ENCODE measurements at places on chromosomes 2 and 18. TPM values are rescaled to one million over a fixed set of nuclear protein-coding genes. Genes with fewer than 3 reads are reported as not detected.

DNA sequence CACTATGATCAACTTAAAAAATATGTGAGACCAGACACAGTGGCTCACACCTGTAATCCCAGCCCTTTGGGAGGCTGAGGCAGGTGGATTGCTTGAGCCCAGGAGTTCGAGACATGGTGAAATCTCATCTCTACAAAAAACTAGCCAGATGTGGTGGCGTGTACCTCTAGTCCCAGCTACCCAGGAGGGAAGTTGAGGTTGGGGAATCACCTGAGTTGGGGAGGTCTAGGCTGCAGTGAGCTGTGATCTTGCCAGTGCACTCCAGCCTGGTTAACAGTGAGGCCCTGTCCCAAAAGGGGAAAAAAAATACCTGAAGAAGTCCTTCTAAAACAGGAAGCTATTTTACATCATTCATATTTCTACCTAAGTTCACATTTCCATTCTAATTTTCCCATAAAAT is 144.0 kb downstream of the EML6 start:
- DNase-seq: no peak

The STPG4 gene
- total RNA-seq: not detected

DNA sequence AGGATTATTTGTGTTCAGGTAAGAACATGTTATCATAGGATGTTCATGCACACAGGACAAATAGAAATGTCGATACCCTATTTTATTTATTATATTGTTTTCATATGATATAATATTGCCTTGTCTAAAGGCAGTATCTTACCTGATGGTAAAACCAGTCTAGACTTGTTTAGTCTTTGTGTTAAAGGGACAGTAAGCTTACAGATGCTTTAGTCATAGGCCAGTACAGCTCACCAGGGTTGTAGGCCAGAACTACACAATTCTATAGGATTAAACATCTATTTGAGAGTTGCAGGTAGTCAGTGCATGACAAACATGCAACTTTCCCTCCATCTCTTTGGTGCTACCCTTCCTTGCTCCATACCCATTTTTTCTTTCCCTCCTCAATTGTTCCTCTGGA is 158.5 kb downstream of the GALNT3 start:
- no peak for DNase-seq

- DNase-seq: no peak
Measured at GRCh38 chr18:74870950-74871349, 273.3 kb downstream of the ZNF407 start.

The INPP4A gene
- total RNA-seq: 19.5 TPM

DNA sequence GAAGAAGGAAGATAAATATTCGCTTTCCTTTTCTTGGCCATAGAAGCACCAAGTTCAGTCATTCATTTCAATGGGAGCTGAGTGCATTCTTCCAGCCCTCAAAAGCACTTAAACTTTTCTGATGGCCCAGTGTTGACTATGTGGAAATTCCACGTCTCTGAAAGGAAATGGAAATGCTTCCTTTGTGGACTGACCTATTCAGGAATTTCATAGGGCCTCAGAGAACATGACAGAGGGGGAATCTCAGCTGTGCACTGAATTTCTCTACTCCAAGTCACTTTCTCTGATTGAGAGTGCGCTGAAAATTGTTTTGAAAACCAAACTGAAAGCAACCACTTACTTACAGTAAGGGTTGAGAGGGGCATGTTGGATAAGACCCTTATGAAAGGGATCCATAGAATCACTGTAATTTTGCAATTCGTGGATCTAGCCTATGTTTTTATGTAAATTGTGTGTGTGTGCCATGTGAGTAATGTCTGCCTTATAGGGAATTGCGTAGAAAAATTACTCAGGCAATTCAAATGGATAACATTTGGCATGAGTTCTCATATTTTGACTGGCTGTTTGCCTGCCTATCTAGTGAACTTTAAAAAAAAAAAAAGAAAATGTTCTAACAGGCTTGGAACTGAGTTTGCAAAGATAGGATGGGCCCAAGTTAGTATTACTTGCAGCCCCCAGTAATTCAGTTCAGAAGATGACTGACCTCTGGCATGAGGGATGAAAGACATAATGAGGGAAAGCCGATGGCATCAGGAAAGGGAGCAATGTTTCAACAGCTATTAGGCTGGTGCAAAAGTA is 437.0 kb downstream of the PTPRM start:
- DNase-seq: no peak

DNA sequence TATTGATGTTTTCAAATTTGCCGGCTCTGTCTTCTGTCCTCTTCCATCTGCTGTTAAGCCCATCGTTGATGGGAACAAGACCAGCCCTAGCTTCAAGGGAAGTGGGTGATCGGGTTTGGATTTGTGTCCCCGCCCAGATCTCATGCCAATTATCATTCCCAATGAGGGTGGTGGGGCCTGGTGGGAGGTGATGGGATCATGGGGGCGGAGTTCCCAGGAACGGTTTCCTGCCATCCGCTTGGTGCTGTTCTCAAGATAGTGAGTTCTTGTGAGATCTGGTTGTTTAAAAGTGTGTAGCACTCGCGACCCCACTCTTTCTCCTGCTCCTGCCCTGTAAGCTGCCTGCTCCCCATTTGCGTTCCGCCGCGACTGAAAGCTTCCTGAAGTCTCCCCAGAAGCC is 9.5 kb downstream of the ASB18 start:
- no peak for DNase-seq

The MC5R gene
- total RNA-seq: not detected

DNA sequence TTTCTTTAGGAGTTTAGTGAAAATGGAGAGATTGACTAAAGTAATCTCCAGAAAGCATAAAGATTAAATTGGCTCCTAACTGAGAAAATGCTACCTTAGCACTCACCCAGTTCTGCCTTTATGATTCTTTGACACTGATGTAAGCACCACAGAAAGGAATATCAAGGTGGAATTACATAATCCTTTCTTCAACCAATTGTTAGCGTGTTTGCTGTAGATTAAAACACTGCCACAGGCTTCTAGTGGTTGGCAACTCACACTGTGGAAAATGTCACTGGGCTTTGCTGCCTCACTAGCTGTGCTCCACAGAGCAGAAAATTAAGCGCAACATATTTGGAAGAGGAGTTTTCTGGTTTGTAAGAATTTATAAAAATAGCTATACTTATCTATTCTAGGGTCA is 104.1 kb downstream of the DLGAP1 start:
- DNase-seq: no peak

The CCDC148 gene
- 1.1 TPM for total RNA-seq

DNA sequence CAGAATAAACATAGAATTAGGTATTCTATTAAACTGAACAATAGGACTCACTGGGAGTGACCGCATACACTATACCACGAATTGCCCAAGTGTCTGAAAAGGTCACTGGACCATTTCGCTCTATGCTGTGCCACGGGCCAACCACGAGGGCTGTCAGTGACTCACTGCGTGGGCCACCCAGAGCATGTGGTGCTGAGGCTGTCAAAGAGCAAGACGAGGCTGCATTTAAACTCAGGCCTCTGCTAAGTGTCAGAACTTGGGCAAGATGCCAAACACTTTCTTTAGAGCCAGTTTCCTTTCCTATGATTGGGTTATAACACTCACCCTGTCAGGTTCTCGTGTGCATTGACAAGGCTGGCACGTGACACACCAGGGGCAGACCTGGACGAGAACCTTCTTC is 97.5 kb downstream of the SH3YL1 start:
- no peak for DNase-seq

- peak; percentile 21 for DNase-seq
Measured at GRCh38 chr2:156845806-156846558, 409.8 kb downstream of the GPD2 start.

The IL1F10 gene
- total RNA-seq: not detected

DNA sequence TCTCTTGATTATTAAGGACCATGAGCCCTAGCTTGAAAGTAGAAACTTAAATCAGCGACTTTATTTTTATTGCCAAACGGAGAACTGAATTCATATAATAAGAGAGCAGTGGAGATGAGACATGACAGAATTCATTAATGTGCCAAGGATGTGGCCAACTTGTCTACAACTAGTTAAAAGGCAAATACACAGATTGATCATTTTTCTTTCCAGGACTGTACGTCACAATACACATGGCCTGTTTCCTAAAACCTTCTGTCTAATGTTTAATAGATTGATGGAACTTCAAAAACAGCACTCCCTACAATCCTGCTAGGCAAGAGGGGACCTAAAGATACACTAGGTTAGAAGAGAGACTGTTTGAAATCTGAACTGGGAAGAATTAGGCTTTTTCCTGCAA is 647.8 kb downstream of the SATB2 start:
- DNase-seq: no peak

Data from HFFc6 (cell line).